ENCODE measurements at places on chromosomes 1 and 21.

DNA sequence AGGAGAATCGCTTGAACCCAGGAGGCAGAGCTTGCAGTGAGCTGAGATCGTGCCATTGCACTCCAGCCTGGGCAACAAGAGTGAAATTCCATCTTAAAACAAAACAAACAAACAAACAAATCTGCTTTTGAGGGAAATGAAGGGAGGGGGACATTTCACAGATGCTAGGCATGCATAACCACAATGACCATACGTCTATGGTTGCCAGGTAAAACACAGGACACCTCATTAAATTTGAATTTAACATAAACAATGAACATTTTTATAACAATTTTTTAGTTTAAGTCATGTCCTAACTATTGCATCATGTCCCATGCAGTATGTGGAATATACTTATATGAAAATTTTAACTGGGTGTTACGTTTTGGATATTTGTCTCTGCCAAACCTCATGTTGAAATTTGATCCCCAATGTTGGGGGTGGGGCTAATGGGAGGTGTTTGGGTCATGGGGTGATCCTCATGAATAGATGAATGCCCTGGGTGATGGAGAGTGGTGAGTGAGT lies 31.0 kb upstream of the ZBTB18 start:
- DNase-seq = no peak

DNA sequence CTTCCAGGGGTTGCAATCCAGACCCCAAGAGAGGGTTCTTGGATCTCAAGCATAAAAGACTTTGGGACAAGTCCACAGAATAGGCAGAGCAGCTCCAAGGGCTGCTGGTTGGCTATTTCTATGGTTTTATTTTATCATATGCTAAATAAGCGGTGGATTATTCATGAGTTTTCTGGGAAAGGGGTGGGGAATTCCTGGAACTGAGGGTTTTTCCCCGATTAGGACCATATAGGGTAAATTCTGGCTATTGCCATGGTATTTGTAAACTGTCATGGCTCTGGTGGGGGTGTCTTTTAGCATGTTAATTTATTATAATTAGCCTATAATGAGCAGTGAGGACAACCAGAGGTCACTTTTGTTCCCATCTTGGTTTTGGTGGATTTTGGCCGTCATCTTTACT lies 270.9 kb upstream of the PLXNA2 start:
- no peak for DNase-seq

GRCh38 chr1:24725209-24725651 lies 20.0 kb upstream of the CLIC4 start:
- no peak for DNase-seq

GRCh38 chr1:30599721-30600120 lies 123.7 kb downstream of the MATN1 start:
- DNase-seq = no peak

DNA sequence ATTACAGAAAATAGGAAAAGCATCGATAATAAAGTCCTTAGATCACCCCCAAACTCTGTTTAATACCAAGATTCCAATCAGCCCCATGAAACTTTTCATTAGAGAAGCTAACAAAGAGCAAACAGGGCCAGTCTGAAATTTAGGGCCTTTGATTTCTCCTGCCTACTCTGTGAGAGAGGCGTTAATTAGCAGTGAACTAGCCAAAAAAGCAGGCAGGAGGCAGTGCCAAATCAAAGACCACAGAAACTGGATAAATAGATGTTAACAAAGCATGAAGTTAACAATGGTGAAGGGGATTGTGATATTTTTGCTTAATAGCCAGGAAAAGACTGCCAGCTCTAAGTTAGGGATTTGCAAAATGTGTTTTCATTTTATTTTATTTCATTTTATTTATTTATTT lies 11.2 kb downstream of the TAF5L start:
- DNase-seq = no peak

DNA sequence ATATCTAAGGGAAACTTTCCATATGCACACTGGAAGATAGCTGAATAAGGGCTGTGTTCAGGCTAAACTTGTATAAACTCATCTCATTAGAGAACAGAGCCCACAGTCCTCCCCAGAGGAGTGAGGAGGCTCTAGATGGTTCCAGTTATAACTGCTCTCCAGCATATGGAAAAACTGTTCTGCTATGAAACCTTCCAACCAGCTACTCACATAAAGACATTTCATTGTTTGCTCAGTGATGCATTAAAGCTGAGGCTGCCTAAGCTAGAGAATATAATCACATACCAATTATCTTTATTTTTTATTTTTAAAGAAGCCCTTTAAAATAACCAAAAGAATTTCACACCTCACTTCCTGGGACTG lies 13.3 kb downstream of the AHCYL1 start:
- DNase-seq = no peak
